ENCODE measurements at places on chromosomes 12 and 14.

DNA sequence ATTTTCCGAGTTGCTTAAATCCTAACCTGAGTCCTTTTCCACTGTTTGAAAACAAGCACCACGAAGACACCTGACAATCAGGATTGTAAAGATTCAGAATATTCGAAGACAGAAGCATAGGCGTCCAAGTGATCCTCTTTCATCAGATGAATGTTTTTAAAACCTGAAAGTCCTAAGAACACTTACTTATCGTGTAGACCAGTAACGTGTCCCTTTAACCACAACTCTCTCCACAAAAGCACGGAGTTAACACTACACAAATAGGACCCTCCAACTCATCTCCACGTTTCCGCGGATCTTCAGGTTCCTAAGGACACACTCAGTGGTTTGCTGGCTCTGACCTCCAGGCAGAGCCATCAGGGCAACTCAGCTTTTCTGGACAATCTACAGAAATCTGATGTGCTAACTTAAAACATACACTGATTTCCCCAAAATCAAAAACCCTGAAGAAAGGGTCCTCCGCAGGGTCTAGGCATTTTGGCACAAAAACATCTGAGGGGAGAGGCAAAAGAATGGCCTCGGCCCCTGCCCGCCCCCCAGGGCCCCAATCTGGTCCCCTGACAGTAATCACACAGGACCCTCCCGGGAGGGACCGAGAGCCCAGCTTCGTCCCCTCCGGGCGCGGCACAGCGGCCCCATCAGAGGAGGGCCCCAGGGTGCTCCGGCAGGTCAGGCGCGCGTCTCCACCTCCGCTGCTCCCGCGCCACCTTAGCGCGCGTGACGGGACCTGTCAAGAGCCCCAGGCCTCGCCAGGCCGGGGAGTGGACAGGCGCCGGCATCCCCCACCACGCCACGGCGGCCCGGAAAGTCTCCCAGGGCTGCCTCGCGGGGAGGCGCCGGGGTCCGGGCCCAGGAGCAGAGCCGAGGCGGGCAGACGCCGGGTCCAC is 925 bp downstream of the DICER1 start:
- DNase-seq: no peak

DNA sequence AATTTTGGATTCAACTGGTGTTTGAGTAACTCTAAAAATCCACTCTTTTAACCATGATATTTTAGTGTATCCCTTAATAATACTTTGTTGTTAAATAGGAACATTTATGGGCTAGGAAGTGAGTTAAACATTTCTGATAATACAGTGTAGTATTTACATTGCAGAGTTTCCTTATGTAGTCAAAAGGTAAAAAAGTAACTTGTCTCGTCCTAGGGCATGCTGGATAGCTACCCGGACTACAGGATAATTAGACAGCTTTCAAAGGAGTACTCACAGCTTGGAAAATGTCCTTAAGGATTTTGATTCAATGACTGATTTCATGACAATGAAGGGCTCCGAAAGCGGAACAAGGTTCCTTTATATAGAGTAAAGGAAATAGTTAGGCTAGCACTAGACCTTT is 14.5 kb upstream of the KITLG start:
- DNase-seq: no peak

DNA sequence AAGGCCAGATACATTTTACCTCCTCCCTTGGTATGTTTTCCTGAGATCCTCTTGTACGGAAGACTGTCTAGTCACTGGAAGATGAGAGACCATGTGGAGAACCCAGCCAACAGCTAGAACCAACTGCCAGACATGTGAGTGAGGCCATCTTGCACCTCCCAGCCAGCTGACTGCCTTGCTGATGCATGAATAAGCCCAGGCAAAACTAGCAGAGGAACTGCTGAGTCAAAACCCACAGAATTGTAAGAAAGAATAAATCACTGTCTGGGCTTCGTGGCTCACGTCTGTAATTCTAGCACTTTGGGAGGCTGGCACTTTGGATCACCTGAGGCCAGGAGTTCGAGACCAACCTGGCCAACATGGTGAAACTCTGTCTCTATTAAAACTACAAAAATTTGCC is 160.0 kb downstream of the TPH2 start:
- no peak for DNase-seq

- no peak for DNase-seq
Observed at GRCh38 chr14:100674897-100675619, 51.6 kb upstream of the DLK1 start.

- no peak for DNase-seq
Observed at GRCh38 chr12:10408842-10409241, 715 bp downstream of the KLRC4 start.

DNA sequence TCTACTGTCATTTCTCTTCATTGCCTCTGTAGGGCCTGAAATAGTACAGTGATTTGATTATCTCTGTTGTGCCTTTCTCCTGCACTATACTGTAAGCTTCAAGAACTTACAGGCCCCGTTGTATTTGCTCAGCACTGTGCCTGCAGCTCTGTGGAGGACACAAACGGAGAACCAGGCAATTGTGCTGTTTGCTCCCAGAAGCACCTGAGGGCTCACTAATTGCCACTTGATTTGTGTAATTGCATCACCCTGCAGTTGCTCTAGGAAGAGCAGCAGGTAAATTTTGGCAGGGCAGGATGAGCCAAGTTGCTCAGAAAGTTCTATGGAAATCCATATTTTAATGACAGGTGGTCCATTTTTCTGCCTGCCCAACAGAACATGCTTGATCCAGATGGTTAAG is 11.6 kb upstream of the KRT82 start:
- no peak for DNase-seq

GRCh38 chr12:2395354-2395977 is 342.7 kb downstream of the CACNA1C start:
- no peak for DNase-seq

- no peak for DNase-seq
Observed at GRCh38 chr12:104121001-104121400, 17.0 kb downstream of the NFYB start.

DNA sequence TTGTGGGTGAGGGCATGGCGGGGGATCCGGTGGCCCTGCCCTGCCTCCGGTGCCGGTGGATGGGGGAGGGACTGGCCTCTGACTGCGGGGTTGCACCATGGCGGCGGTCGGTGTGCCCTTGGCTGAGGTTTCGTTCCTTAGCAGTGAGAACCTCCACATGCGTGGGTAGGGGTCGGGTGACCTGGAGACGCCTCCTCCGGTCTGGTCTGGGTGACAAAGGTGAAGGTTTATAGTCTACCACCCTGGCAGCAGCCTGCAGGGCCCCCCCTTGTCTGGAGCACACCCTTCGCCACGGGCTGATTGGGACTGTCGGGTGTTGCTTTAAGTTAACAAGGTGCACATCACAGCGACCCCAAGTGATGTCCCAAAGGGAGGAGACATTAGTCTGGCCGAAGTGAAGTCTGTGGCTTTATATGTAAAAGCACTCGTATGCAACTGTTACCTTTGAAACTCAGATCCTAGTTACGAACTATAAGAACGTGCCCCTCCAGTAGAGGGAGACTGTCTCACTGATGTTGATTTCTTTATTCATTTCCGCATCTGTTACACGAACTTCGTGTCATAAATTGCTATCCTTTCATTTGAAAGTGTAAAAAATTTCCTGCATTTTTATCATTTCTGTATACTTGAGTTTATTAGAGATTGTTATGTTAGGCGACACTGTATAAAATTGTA is 74.4 kb downstream of the WDR20 start:
- no peak for DNase-seq

- DNase-seq: no peak
Observed at GRCh38 chr12:88419794-88420193, 160.5 kb downstream of the KITLG start.

GRCh38 chr12:98572010-98572409 is 21.5 kb upstream of the SLC25A3 start:
- no peak for DNase-seq

- DNase-seq: no peak
Observed at GRCh38 chr12:88562846-88563582, 17.3 kb downstream of the KITLG start.

DNA sequence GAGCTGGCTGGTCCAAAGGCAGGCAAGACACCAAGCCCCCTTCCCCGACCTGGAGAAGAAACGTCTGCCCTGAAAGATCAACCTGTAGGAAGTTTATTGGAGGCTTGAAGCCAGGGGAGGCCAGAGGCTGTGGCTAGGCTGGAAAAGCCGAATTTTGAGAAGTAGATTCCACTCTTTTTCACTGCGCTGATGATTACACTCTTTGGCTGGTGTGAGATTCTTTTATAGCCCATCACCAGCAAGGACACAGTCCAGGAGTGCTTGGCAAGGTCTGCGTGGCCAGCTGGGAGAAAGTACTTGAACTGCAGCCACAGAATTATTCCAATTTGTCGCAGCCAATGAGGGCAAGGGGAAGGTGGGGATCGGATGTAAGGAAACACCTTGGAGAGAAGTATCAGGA is 45.0 kb downstream of the SYNE3 start:
- DNase-seq: no peak

GRCh38 chr12:90342081-90342480 is 612.9 kb downstream of the CCER1 start:
- DNase-seq: no peak

GRCh38 chr12:14284184-14284722 is 81.2 kb upstream of the ATF7IP start:
- no peak for DNase-seq

DNA sequence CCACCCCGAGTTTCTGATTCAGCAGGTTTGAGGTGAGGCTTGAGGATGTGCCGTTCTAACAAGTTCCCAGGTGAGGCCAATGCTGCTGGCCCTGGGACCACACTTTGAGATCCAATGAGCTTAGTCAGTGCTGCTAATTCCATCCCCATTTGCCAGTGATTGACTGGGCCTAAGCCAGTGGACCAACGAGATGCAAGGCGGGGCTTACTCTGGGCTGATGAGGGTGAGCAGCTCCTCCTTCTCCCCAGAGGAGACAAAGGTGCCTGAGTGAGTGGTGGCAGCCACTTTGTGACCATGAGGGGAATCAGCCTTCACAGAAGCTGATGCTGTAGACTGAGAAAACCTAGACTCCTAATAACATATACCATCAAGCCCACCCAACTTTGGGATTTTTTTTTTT is 23.1 kb upstream of the HNF1A start:
- DNase-seq: no peak

- no peak for DNase-seq
Observed at GRCh38 chr14:55580470-55581341, 699 bp downstream of the KTN1 start.

- DNase-seq: no peak
Observed at GRCh38 chr14:62847168-62847567, 198.1 kb downstream of the KCNH5 start.

DNA sequence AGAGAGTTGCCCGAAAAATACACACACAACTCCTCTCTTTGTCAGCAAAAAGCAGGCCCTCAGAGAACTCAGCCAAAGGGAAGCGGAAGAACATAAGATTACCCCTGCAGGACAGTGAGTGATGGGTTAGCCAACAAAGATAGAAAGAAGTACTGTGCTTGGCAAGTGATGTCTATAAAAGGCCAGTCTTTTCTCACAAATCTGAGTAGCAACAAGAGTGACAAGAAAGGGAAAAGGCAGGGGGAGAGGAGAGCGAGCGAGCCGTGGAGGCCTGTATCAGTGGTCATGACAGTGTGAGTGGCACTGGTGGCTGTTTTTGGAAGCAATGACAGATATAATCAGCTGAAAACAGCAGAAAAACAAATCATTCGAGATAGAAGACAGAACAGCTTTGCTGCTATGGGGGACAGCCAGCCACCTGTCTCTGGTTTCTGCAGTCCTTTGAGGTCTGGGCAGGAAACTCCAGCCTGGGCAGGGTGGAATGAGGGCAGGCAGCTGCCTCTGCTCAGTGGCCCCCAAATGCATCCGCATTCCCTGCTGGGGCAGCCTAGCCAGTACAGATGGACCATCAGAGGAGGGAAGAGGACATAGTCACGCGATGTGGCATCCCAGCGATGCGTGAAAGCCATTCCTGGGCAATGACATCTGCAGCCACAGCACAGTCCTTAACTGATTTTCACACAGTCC is 74.7 kb downstream of the TRIM9 start:
- DNase-seq: no peak

Measured in GOT3 (cell line).